Psoas muscle (tissue), 8 donors: ENCODE measurements at places on chromosomes 5 and 9.

- no peak for DNase-seq
Observed at GRCh38 chr5:66967102-66967501, 229.5 kb downstream of the CD180 start.

- DNase-seq, result no peak
Observed at GRCh38 chr5:7684826-7685225, 166.1 kb downstream of the CFAP90 start.

DNA sequence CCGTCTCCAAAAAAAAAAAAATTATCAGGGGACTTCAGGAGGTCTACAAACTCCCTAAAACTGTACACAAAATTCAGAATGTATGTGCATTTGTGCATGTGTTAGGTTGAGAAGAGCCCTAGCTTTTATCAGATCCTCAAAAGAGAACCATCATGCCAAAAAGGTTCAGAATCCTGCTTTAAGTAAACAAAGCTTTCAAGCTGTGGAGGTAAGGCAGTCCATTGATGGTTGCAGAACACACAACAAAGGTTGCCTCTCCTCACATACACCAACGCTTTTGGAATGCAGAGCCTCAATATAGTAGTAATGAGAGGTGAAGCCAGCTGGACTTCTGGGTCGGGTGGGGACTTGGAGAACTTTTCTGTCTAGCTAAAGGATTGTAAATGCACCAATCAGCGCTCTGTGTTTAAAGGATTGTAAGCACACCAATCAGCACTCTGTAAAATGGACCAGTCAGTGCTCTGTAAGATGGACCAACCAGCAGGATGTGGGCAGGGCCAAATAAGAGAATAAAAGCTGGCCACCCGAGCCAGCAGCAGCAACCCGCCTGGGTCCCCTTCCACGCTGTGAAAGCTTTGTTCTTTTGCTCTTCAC is 57.9 kb upstream of the RNF38 start:
- DNase-seq, result no peak

DNA sequence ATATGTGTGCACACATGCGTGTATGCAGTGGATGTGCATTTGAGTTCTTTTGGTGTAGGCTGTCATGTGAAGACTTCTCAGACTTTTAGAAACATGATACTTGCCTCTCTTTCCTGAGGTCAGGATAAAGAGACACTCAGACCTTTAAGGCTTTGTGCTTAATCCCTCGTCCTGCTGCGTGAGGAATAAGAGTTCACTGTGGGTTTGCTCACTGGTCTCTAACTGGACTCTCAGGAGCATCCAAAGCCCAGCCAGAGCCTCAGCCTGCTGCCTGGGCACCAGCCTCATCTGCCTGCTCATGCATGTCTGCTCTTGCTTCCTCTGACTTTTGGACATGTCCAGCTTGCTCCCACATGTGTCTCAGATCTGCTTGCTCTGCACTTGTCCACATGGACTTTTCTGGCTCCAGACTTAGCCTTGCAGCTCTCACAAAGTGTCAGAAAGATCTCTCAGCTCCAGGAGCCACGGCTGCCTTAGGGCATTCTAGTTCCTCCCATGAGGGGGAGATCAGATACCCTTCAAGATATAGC is 65.1 kb upstream of the ZNF366 start:
- no peak for DNase-seq

DNA sequence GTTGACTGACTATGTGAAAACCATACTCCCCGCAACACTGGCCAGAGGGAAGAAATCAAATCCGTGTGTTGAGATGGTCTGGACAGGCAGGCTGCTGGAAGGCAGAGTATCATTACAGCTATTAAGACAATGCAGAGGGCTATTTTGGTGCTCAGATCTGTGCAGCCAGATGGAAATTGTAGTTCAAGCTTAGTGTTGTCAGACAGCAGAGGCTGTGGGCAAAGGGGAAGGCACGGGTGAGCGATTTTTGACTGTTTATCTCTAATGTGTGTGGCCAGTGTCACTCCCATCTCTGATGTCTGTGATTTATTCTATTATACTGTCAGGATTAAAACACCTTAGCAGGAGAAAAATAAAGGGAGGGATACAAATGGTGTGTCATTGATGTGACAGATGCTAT is 984.4 kb upstream of the WWC1 start:
- DNase-seq, result no peak

GRCh38 chr5:18534119-18534518 is 899.9 kb downstream of the TAF11L14 start:
- DNase-seq, result no peak

- no peak for DNase-seq
Observed at GRCh38 chr5:34053133-34053532, 10.1 kb upstream of the C1QTNF3 start.

DNA sequence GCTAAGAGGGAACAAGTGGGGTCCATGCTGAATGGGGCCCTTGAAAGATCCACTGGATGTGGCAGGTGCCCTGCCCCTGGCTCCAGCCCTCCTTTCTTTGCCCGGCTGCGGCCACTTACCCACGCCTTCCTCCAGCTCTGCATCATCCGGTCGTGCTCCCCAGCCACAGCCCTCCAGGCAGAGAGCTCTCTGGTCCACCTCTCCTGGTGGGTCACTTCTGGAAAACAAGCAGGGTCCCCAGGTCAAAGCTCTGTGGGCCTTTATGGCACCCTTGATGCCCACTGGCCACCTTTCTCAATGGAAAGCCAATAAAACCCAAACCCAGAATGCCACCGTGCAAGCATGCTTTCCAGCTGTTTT is 45.0 kb downstream of the SECISBP2 start:
- DNase-seq, result no peak

DNA sequence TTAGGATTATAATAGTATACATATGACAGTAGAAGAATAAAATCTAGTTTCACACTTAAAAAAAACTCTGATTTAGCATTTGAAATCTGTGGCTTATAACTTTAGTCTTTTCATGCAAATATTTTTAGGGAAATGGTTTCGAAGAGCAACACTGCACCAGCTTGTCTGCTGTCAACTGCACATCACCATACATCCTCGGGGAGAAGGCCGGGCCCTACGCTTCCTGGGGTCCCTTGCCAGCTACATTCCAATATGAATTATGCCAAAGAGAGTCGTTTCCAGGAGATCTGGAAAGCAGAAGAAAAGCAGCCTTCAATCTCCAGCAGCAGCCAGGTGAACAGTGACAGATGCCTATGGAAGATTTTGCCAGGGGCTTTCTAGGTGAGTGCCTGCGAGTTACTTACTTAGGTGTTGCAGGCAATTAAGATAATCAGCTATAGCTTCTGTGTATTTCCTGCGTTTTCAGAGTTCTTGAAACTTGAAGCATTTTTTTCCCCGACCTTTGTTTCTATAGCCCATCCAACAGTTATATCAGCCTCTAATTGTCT is 166.8 kb downstream of the TRPM3 start:
- DNase-seq, result no peak

GRCh38 chr9:130150779-130151382 is 21.3 kb upstream of the NCS1 start:
- no peak for DNase-seq

- DNase-seq, result peak; percentile 40
Observed at GRCh38 chr5:151684690-151685361, 1.9 kb downstream of the SPARC start.

DNA sequence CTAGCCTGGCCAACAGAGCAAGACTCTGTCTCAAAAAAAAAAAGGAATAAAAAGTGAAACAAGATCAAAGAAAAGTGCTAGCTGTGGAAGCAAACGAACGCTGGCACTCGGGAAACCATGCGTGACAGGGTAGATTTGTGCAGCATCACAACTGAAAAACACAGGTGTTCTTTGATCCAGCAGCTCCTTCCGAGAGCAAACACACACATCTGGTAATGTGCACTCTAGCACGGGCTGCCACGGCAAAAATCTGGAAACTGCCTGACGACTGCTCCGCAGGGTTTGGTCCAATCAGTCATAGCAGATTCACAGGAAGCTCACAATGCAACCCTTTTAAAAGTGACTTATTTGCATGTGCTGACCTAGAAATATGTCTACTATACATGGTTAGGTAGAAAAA is 80.0 kb downstream of the SYK start:
- no peak for DNase-seq

- no peak for DNase-seq
Observed at GRCh38 chr5:140596321-140596741, 31.7 kb downstream of the SLC35A4 start.

GRCh38 chr5:14684757-14685156 is 20.2 kb downstream of the OTULIN start:
- no peak for DNase-seq

DNA sequence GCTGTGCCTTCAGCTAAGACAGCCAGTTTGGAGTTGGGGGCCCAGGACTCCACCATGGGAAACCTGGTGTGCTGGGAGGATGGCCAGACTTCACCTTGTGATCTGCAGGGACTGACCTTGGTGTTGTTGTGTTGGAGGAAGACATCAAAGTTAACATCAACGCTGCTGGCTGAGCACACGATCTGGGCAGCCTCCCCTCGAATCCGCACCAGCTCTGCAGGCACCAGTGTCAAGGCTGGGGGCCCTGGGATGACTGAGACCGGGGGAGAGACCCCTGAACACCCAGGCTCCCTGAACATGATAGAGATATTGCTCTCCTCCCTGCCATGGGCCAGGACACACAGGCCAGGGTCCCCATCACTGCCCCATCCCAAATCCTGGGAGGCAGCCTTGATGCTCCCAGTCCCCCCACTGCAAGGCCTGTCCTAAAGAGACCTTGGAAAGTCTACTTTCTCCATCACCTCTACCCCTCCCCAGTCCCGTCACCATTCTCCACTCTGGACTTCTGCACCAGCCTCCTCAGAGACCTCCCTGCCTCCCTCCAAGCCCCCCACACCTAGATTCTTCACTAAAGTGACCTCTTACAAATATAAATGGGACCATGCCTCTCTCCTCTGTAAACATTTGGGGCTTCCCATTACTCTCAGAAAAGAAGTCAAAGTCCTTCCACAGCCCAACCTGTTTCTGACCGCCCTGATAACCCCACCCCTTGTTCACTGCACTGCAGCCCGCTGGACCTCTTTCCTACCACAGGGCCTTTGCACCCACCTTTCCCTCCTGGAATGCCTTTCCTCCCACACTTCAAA is 8.2 kb downstream of the CSF1R start:
- DNase-seq, result no peak

DNA sequence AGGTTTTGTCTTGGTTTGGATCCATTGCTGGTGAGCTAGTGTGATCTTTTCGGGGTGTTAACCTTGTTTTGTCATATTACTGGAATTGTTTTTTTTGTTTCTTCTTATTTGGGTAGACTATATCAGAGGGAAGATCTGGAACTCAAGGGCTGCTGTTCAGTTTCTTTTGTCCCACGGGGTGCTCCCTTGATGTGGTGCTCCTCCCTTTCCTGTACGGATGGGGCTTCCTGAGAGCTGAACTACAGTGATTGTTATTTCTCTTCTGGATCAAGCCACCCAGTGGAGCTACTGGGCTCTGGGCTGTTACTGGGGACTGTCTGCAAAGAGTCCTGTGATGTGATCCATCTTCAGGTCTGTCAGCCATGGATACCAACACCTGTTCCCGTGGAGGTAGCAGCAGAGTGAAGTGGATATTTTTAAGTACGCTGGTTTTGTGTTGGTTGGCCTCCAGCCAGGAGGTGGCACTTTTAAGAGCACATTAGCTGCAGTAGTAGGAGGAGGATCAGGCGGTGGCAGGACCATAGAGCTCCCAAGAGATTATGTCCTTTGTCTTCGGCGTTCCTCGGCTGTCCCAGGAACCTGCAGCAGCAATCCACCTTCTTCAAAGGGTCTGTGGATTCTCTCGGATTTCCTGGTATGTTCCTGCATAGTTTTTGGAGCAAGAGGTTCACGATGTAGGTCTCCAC is 27.2 kb downstream of the SCAMP1 start:
- DNase-seq, result no peak

- DNase-seq, result no peak
Observed at GRCh38 chr5:137627706-137628105, 108.2 kb downstream of the KLHL3 start.

DNA sequence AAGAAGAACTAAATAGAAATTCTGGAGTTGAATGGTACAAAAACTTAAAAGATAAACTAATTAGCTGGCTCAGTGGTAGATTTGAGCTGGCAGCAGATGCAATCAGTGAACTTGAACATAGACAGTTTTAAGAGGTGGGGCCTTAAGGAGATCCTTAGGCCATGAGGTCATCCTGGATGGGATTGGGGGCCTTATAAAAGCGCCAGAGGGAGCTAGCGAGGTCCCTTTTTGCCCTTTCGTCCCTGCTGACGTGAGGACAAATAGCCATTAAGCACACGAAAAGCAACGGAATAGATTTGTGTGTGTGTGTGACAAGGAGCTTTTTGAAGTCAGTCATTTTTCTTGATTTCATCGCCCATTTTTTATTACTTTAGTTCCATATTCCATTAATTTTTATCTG is 83.3 kb downstream of the ZNF354C start:
- peak; percentile 50 for DNase-seq

GRCh38 chr5:89396278-89396954 is 513.4 kb upstream of the MEF2C start:
- DNase-seq, result no peak

DNA sequence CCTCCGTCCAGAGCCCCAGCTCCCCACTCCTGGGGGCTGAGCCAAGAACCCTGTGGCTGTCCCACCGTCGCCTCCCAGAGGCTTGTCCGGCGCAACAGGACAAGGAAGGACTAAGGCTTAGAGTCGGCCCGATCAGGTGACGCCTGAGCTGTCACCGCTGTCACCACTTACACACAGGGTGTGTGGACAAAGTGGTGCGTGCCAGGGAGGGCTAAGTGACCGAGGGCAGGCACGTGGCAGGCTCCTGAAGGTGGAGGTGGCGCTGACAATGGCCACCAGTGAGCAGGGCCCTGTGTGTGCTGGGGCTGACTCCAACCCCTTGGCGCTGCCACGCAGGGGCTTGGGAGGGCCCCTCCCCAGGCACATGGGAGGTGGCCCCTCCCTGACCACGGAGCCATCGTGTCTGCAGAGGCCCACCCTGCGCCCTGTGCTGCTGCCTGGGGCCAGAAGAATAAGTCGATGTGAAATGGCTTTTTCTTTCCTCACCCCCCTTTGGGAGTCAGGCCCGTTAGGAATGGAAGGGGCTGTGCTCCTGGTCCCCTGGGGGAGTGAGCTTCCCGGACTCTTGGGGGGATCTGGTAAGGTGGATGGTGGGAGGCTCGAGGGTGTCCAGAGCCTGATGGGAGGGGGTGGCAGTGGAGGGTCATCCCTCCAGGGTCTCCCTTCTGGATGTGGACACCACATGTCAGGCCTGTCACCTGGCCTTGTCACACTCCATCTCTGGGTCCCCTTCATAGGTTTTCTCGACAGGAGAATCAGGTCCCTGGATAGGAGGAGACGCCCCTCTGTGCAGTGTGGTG is 2.6 kb upstream of the GPSM1 start:
- no peak for DNase-seq

DNA sequence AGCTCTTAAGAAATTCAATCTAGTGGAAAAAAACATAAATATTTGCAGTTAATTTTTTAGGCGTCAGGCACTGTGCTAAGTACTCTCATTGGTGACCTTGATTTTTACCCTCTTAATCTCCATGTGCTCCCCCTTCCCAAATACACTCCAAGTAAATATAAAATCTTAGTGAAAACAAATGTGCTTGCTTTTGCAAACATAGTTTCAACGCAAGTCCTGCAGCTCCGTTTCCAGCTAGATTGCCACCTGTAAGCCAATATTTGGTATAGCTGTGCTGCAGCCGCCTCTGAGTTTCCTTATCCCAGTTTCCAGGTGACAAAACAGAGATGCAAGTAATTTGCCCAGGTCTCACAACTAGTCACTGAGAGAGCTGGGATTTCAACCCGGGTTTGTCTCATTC is 1.9 kb upstream of the MTMR12 start:
- no peak for DNase-seq
